ENCODE measurements at places on chromosomes 7 and 10.

DNA sequence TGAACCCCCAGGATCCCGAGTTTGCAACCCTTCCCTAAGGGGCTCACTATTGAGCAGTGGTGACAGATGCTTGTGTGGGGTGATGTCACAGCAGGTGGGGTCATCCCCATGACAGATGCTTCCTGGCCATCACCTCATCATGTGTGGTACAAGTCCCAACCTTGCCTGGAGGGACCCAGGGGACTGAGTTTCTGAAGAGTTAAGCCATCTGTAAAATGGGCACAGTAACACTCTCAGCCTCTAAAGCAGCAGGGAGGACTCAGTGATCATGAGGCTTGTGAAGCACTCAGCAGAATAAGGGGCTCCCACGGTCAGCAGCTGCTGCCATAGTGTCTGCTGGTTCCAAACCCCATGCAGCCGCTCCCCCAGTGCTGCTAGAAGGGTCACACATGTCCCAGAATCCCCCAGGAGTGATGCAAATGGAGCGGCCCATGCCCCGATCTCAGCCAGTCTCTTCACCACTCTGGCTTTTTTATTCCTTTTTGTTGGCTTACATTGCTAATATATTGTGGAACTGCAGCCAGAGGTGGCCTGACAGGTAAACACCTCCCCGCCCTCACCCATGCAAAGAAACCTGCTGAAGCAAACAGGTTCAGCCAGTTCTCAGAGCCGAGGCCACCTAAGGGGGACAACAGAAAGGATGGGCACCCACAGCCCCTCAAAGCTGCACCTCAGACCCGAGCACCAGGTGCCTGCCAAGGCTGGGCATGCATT lies 102.1 kb upstream of the PDGFA start:
- DNase-seq = peak; percentile 71

- DNase-seq = no peak
Measured at GRCh38 chr10:69574571-69574978, 1.4 kb upstream of the NEUROG3 start.

DNA sequence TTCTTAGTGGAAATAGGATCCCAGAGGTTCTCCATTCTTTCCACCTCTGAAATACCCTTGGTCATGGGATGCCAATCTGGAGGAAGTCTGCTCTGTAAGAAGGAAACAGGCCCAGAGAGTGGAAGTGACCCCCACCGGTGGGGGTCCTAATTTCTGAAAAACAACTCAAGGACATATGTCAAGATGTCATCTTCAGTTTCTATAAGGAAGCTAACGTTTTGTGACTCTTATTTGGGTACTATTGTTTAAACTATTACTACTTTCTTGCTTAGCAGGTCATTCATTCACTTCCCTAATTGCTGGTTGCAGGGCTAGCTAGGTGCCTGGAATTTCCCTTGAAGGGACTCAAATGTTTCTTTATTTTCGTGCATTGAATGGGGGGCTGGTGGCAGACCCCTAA lies 1.9 kb upstream of the ZNF775 start:
- no peak for DNase-seq

DNA sequence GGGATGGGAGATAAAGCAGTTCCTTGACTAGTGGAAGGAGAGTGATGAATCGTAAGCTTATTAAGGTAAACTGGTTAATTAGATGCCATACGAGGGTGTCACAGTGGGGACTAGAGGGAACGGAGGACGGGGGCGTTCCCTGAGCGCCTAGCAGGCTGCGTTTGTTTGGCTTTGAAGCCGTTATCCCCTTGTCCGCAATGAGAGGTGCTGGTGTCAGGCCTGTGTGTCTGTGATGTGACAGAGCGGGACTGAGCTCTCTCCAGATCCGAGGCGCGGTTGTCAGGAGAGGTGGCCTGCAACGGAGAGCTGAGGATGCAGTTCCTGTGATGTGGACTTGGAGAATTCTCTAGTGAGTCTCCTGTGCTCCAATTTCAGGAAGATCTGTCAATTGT lies 60.0 kb upstream of the PRPS1L1 start:
- DNase-seq = no peak

- DNase-seq = no peak
Measured at GRCh38 chr10:48453451-48454301, 147.2 kb downstream of the MAPK8 start.

- no peak for DNase-seq
Measured at GRCh38 chr10:22229802-22230157, 12.0 kb upstream of the EBLN1 start.

GRCh38 chr10:99615426-99615825 lies 4.8 kb downstream of the SLC25A28 start:
- DNase-seq = no peak

DNA sequence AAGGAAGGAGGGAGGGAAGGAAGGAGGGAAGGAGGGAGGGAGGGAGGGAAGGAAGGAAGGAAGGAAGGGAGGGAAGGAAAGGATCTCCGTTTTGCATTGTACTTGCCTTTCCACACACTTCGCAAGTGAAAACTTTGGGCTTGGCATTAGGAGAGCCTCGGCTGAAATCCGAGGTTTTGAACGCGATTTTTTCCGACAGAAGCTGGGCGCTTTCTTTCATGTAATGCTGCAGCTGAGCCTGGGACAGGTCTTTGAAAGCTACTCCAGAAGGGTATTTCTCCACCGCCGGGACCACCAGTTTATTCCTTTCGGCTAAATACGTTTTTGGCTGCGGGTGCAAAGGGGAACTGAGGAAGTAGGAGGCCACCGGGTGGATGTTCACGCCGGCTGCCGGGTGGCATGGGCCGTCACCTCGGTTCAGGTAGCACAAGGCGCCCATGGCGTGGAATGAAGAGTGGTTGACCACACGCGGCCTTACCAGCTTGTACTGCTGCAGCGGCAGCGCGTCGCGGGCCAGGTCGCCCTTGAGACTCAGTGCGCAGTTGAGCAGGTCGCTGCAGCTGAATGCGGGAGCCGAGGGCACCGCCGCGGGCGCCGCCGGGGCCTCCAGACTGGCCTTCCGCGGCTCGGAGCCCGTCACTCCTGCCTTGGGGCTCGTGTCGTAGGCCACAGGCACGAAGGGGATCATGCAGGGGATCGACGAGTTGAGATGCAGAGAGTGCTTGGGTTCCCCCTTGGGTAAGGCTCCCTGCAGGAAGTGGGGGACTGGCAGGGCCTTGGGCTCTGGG lies 825 bp downstream of the FEZF1 start:
- DNase-seq = no peak

GRCh38 chr7:26978146-26978545 lies 113.8 kb upstream of the SKAP2 start:
- no peak for DNase-seq

GRCh38 chr7:41536122-41536872 lies 166.6 kb downstream of the INHBA start:
- DNase-seq = no peak

DNA sequence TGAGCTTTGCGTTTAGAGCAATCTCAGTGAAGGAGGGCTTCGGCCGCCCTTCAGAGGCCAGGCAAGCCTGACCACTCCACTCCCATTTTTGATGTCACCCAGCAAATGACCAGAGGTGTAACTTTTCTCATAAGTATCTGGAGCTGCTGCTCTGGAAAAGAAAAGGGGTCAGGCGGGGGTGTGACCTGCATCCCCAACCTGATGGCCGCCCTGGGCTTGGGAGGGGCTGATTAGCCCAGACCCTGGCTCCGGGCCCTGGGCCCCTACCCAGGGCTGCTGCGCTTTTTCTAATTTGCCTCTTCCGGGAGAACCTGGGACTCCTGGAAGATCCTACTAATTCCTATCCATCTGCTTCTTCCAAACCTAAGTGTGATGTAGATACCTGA lies 9.6 kb upstream of the EBF3 start:
- DNase-seq = no peak

DNA sequence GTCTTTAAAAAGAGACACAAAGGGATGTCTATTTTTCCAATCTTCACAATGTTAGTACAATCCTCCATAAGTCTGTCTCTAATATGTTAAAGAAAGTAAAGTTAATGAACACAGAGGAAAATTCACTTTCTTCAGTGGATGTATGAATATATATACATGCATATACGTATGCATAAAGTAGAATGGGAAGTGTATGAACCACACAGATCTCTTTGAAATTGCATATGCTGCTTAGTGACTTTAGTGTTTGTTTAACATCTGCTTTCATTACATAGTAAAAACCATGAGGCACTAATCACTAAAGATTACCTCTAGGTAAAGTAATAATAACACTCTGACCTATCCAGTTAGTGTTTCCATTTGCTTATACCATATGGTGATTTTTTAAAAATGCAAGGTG lies 451.2 kb downstream of the SEMA3D start:
- DNase-seq = no peak

DNA sequence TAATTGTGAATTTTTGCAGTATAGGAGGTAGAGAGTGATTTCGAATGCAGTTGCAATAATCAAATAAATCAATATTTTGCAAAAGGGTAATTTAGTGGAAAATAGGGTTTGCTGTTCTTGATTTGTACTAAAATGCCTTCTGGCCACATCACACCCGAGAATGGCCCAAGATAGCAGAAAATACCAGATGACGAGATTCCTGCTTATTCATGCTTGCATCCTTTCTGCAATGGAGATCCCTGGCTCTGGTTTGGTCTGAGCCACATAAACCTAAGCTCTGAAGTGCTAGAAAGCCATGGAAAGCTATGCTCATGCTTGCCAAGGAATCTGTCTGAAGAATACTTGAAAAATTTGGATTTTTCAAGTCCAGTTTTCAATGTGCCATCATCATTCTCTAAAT lies 634.2 kb upstream of the COBL start:
- DNase-seq = no peak

DNA sequence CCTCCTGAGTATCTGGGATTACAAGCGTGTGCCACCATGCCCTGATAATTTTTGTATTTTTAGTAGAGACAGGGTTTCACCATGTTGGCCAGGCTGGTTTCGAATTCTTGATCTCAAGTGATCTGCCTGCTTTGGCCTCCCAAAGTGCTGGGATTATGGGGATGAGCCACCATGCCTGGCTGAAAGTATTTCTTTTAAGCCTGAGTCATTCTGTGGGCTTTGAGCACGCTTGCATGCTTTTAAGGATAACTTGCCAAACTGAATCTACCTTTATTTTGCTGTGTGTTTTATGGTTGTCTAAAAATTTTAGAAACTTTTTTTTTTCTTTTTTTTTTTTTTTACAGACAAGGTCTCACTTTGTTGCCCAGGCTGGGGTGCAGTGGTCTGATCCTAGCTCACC lies 33.2 kb downstream of the CNNM2 start:
- DNase-seq = no peak

DNA sequence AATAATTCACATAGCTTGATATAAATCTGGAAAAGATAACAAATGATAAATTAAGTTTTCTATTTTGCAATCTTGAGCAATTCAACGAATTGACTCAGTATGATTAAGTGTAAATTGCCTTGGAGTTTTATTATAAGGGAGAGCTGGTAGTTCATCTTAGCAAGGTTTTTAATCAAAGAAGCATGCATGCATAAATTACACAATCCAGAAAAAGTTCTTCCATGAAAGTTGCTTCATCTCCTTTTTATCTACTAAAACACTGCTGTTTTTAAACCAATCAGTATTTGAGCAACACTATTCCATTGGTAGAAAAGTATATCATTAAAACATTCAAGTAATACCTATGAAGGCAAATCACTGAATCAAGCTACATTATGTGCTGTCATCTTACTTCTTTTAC lies 47.6 kb downstream of the POT1 start:
- DNase-seq = no peak

DNA sequence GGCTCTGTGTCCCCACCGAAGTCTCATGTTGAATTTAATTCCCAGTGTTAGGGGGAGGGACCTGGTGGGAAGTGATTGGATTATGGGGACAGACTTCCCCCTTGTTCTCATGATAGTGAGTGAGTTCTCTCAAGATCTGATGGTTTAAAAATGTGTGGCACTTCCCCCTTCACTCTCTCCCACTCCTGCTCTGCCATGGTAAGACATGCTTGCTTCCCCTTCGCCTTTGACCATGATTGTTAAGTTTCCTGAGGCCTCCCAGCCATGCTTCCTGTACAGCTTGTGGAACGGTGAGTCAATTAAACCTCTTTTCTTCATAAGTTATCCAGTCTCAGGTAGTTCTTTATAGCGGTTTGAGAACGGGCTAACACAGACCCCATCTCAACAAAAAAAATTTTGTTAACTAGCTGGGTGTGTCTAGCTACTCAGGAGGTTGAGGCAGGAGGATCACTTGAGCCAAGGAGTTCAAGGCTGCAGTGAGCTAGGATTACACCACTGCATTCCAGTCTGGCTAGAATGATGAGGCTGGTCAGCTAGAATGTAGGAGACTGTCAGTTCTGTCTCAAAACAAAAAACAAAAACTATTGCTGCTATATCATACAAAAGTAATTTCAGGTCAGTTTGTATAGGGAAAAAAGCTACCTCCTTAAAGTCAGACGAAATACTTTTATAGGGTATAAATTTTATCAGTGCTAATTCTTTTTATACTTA lies 57.7 kb downstream of the ATAD1 start:
- DNase-seq = no peak

- no peak for DNase-seq
Measured at GRCh38 chr7:81470724-81471379, 299.0 kb downstream of the HGF start.

DNA sequence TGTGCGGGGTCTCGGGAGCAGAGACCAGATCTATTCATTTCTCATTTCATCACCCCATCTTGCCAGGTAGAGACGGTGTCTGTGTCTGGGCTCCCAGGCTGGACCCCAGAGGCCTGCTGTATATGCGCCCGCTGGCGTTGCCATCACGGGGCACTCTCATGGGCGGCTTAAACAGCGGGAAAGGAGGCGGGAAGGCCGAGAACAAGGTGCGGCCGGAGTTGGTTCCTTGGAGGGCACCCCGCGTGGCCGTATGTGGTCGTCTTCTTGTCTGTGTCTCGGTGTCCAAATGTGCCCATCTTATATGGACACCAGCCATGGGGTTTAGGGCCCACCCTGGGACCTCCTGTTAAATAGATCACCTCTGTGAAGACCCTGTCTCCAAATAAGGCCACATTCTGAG lies 2.1 kb upstream of the CFAP46 start:
- no peak for DNase-seq

DNA sequence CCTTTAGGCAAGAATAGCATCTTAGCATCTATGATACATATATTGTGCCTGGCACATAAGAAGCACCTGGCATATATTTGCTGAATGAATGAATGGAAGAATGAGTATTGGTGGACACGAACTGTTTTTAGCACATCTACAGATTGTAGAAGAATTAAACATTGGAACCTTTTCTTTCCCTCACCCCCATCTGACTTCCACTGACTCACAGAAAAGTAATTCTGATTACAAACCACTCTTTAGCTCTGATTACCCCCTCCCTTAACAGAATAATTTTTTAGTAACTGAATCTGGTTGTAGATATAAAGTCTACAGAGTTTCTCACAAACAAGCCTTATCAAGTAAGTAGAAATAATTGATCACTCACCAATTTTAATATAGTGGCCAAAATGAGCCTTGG lies 31.9 kb downstream of the SLC26A4 start:
- no peak for DNase-seq
